Activated T-cell treated with anti-CD3 and anti-CD28 coated beads, Interleukin-2, amount 50 U/mL, for 72 hours (primary cell): ENCODE measurements at places on chromosomes 6 and 20. TPM values are rescaled to one million over a fixed set of nuclear protein-coding genes. Genes with fewer than 3 reads are reported as not detected.

DNA sequence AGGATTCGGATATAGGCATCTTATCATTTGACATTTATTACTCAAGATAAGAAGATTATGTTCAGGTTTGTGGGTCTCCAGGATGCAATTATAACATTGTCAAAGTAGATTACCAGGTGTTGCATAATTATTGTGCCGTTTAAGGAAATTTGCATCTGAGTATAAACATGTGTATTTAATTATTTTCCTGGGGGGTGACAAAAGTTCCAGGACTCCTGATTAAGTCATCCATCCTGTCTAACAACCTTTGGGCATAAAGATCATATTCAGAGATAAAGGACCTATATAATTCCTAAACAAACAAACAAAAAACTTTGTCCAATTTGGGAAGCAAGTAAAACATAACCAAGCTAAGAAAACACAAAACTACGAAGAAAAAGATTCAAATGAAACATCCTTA is 3.3 kb upstream of the PPP1R14C start:
- no peak for DNase-seq

- peak; percentile 42 for DNase-seq
Observed at GRCh38 chr20:37534401-37535157, 6.9 kb upstream of the BLCAP start.

GRCh38 chr20:3328501-3328900 is 79.0 kb downstream of the DNAAF9 start:
- DNase-seq = no peak

DNA sequence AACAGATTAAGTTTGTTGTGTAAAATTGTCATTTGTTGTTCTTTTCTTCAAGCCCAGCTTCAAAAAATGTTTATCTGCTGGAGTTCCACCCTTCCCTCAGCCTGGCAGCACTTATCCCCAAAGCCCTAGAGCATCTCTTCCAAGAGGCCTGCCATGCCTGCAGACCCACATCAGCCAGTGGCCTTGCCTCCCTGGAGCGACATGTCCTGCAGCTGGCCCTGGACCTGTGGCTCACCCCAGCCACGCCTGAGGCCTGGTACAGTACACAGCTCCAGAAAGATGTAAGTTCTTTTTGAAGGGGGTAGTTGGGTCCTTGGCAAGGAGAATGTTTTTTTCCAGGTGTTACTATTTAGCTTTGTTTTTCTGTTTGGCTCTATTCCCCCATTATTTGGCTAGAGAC is 124.8 kb downstream of the CD164 start:
- no peak for DNase-seq

DNA sequence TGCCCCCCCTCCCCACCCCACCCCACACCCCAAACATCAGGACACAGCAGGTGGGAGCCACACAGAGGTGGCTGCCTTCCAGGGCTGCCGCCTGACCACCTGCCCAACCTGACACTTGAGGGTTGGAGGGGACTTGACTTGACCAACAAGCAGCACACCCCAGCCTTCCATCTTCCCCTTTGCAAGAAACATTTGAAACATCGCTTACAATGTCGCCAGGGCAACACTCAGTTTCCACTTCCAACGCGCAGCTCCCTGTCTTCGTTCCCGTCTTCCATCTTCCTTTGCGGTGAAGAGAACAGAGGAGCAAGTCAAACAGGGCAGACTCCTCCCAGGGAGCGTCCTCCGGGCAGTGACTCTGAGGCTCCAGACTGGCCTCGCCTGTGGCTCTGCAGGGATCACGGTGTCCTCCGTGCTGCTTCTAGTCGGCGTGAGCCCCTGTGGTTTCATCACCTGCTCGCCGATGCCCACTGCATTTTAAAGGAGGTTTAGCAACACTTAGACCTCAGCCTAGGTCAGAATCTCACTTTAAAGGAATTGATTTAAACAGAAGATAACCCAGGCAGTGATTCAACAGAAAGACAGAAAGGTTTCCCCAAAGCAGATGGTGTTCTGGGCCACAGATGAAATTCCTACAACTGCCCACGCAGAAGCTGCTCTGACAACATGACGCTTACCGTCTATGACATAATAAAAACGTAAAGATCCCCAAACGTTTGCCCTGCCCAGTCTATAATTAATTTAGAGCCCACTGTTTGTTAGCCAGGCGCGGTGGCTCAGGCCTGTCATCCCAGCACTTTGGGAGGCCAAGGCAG is 130.8 kb downstream of the TAF4 start:
- no peak for DNase-seq

DNA sequence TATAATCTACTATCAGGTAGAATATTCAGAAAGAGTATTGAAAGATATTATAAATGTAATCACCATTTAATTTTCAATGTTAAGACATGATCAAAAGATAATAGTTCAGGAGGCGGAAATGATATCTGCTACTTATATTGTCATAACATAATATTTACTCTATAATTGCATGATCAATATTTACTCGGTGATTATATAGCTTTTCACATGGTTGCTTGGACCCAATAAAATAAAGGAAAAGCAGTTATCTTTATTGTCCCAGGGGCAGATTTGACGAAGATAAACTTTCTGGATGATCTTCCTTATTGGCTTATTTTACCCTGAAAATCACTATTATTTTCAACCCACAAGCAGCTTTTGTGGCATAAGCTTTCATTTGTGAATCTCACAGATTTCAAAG is 350.4 kb downstream of the HACE1 start:
- no peak for DNase-seq

GRCh38 chr6:157709555-157709954 is 113.5 kb upstream of the SNX9 start:
- no peak for DNase-seq

DNA sequence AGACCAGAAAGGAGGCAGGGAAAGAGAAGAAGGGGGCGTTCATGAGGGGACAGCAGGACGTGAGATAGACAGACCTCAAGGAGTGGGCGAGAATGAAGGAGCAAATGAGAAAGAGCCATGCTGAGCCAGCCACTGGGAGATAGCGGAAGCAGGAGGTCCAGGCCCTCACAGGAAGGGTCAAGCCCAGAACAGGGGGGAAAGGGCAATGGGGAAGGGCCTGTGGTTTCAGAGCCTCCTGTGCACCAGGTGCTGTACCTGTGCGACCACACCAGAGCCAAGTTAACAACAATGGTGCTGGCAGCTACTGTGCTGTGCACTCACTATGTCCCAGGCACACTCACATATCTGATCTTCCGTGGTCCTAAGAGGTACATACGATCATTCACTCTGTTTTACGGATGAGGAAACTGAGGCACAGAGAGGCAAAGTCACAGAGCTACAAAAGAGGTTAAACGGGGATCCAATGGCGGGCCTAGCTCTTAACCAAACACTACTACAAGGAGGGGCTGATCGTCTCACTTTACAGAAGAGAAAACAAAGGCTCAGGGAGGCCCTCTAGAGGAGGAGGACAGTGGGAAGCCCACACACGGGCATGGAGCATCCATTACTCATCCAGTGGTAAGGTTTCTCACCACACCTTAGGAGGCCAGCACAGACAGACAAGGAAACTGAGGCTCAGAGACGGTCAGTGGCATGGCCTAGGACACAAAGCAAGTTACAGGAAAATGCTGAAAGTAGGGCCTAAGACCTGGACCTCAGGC is 129.1 kb downstream of the PREX1 start:
- DNase-seq = no peak

DNA sequence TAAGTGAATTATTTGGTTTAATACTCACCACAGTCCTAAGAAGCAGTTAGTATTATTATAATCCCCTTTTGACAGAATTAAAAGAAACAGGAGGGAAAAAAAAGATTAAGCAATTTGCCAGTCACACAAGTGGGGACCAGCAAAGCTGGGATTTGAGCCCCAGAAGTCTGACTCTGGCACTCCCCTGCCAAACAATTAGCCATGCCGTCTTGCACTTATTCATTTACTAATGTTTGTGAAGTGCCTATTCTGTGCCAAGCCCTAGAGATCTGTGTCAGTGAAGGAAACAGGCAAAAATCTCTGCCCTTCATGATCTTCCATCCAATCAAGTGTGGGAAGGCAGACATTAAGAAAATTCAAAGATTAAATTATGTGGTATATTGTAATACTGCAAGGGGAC is 126.0 kb upstream of the TOP1 start:
- no peak for DNase-seq

DNA sequence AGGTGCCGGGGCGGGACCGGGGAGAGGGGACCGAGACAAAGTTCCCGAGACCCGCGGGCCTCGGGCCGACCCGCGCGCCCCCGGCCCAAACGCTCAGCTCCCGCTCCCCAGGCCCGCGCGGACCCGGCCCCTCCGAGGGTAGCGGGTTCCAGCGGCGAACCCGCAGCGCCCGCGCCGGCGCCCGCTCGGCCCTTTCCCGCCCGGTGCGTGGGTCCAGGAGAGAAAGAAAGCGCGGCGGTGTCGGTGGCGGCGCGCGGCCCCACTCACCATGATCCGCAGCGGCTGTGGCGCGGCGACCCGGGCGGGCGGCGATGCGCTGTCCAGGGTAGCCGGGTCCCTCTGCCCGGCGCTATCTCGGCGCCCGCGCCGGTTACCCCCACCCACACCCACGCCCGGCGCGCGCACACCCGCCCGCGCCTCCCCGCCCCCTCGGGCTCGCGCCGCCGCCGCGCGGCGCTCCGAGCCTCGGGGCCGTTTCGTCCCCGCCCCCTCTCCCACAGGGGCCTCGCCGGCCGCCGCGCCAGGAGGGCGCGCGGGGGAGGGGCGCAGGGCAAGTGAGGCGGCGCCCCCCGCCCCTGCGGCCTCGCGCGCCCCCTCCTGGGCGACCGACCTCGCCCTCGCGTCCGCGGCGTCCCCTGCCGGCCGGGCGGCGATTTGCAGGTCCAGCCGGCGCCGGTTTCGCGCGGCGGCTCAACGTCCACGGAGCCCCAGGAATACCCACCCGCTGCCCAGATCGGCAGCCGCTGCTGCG is at the start of gene ELOVL2:
Gene ELOVL2 (minus strand): TSS at position 345 of the 751 bp plus-strand sequence. CDS start 75 bp downstream, at position 270.
- DNase-seq = peak; percentile 36

- DNase-seq = no peak
Observed at GRCh38 chr20:42982218-42982617, 207.5 kb downstream of the PTPRT start.

DNA sequence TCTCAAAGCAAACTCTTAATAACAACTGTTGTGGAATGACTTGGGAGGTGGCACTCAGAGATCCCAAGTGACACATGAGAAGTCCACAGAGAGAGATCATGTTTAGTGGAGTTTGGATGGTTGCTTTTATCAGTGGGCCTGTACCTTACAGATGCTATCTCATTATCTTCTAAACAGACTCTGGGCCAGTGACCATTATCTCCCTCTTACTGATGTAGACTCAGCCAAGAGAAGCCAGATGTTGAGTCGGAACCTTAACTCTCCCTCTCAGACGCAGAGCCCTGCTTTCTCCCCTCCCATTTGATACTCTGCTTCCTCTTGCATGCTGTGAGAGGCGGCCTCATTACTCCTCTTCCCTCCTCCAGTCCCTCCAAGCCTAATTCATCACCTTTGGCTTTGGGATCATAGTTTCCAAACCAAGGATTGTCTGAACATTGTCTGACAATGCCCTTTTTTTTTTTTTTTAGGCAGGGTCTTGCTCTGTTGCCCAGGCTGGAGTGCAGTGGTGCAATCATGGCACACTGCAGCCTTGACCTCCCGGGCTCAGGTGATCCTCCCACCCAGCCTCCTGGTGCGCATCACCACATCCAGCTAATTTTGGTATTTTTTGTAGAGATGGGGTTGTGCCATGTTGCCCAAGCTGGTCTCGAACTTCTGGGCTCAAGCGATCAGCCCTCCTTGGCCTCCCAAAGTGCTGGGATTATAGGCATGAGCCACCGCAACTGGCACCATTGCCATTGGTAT is 4.5 kb upstream of the DDR1 start:
- no peak for DNase-seq

DNA sequence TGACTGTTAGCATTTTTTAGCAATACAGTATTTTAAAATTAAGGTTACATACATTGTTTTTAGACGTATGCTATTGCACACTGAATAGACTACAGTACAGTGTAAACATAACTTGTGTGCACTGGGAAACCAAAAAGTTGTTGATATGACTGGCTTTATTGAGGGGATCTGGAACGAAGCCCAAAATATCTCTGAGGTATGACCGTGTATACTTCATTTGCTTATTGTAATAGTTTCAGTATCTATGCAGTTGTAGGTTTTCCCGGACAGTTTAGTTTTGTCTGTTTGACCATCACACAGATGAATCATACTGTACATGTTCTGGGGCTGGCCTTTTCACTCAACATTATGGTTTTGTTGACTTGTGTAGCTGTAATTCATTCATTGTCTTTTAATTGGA is 6.9 kb upstream of the ZBTB12 start:
- no peak for DNase-seq

LAMA5 gene
- 0.86 TPM for total RNA-seq

DYNLT1 gene
- total RNA-seq = 127 TPM

ALDH8A1 gene
- 1.8 TPM for total RNA-seq

RAET1E gene
- total RNA-seq = not detected
